ENCODE measurements at places on chromosomes 2 and 18.

GRCh38 chr2:9807056-9807455, 36.2 kb upstream of the TAF1B start:
- no peak for DNase-seq

- DNase-seq = no peak
Measured at GRCh38 chr2:94994914-94995552, 30.5 kb upstream of the MAL start.

DNA sequence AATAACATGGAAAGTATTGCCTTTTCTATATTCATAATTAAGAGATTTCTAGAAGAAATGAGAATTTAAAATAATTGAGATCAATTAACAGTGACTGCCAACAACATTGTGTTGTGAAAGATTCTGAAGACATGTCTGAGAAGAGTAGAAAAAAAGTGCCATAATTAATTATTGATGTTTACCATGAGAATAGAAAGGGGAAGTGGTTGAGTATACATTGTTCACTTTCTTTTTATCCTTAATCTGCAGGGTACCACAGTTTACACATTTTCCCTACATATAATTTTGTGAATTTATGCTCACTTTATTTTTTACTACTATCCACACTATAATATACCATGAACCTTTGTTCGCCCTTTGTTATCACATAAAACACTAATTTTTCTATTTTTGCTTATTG, 47.1 kb upstream of the UBE2E3 start:
- no peak for DNase-seq

GRCh38 chr2:33038230-33038629, 91.5 kb downstream of the LTBP1 start:
- no peak for DNase-seq

GRCh38 chr2:66432801-66433694, 1.9 kb upstream of the MEIS1 start:
- peak; percentile 88 for DNase-seq

- DNase-seq = peak; percentile 14
Measured at GRCh38 chr18:13597068-13597467, 129.3 kb downstream of the FAM210A start.

DNA sequence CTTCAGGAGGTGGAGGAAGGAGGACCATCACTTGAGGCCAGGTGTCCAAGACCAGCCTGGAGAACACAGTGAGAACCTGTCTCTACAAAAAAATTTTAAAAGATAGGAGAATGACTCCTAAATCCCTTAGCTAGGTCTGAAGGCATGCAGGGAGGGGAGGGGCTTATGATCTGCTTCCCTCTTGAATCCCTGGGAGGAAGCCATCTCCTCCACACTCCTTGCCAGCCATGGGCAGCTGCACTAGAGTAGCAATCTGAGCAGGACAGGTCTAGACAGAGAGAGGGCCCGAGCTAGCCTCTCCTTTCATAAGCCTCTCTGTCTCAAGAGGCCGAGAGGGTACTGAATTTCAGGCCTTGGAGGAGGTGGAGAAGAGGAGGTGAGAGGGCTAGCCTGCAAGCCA, 42.5 kb downstream of the DAPL1 start:
- no peak for DNase-seq

DNA sequence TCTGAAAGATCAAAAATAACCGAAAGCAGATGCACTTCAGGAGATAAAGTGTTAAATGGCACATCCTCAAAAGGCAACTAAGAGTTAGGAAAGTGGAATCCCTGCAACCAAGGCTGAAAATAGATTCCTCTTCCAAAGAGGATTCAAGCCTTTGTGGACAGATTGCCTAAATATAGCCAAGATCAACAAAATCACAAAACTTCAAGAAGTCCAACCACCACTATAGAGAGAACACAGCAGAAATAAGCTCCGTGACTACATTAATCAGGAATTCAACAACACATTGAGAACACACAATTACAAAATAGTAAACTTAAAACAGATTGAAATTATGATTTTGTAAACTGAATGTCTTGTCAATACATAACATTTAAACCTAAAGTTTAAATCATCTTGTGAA, 165.7 kb downstream of the LNPK start:
- no peak for DNase-seq

DNA sequence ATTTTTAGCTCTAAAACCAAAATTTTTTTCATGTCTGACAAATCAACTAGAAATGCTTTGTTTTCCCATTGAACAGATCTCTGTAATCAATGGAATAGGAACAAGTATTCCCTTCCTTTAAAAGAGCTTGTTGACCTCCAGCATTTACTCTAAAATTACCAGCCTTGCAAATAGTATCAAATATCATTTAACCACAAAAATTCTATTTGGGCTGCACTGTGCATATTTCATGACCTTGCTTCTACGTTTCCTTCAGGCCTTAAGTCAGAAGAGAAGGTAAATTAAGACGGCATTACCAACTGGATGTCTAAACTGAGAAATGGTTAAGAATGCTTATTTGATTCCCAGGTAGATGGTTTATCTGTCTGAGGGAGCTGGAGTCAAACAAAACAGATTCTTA, 33.3 kb upstream of the NRXN1 start:
- DNase-seq = no peak

GRCh38 chr18:9788140-9788539, 80.0 kb downstream of the RAB31 start:
- DNase-seq = no peak

- no peak for DNase-seq
Measured at GRCh38 chr2:121244616-121245015, 40.4 kb downstream of the TFCP2L1 start.

DNA sequence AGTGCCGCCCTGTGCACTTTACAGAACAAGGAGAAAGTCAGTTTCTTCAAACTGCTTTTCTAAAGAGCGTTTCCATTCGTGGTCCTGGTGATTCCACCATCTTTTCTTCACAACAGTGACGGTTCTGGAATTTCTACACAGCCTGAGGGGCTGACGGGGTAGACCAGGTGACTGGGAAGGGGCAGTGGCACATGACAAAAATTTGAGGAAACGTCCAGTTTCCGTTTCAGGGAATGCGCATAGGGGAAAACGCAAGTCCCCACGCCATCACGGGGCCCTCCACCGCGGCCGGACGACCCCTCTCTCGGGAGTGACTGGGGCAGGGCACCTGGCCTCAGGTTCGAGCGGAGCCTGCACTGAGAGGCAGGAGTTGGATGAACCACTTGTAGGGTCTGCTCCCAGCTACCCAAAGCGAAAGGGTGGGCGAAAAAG, 980 bp upstream of the SPTBN1 start:
- DNase-seq = no peak

DNA sequence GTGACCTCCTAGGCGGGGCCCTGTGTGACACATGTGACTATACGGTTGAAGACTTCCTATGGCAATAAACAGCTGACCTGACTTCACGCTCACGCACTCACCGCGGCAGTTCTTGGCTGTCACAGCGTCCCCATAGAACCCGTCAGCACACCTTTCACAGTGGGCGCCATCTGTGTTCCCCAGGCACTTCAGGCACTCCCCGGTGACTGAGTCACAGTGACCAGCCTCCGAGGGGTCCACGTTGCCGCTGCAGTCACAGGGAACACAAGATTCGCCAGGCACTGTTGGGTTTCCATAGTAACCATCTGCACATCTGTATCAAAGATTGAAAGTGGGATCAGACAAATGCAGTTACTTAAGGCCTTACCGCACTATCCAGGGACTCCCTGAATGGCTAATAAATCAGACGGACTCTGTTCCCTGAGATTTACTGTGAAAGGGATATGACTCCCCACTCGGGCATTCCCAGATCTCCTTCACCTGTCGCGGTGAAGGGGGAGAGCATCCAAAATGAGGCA, 94.5 kb downstream of the LAMA1 start:
- no peak for DNase-seq

GRCh38 chr2:12202313-12203075, 456.1 kb downstream of the LPIN1 start:
- DNase-seq = no peak

GRCh38 chr2:229586746-229587705, 127.3 kb downstream of the DNER start:
- DNase-seq = peak; percentile 88

GRCh38 chr2:70301344-70302194, at the start of gene FAM136A:
FAM136A (minus strand) TSS chr2:70302067; CDS start chr2:70302011, 56 bp downstream.
- DNase-seq = peak; percentile 67

DNA sequence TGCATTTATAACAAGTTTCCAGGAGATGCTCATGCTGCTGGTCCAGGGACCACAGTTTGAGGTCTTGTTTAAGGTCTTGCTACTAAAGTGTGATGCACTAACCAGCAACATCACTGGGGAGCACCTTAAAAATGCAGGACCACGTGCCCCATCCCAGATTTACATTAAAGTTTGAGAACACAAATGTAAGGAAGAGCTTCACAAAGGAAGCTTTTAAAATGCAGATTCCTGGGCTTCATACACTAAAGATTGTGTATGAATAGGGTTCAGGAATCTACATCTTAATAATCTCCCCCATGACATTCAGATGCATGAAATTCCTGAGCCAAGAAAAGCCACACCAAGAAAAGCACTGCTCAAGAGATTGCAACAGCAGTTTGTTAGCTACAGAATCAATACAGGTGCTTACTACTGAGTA, 235.3 kb upstream of the TANK start:
- DNase-seq = no peak

DNA sequence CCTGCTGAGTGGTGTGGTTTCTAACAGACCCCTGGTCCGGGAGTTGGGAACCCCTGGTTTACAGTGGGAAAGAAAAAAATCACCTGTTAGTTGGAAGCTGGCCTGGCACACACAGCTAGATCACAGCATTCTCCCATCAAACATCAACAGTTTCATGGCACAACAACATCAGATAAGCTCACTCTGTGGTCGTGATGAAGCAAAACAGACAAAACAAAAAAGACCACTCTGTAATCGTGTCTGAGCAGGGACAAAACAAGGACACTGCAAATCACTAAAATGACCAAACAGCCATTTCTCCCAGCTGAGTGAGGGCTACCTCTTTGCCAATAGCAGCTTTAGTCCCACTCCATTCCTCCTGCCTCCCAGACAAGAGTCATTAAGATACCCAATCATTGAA, 9.0 kb upstream of the IMPACT start:
- DNase-seq = no peak

GRCh38 chr2:204135752-204136151, 199.2 kb downstream of the ICOS start:
- DNase-seq = no peak

DNA sequence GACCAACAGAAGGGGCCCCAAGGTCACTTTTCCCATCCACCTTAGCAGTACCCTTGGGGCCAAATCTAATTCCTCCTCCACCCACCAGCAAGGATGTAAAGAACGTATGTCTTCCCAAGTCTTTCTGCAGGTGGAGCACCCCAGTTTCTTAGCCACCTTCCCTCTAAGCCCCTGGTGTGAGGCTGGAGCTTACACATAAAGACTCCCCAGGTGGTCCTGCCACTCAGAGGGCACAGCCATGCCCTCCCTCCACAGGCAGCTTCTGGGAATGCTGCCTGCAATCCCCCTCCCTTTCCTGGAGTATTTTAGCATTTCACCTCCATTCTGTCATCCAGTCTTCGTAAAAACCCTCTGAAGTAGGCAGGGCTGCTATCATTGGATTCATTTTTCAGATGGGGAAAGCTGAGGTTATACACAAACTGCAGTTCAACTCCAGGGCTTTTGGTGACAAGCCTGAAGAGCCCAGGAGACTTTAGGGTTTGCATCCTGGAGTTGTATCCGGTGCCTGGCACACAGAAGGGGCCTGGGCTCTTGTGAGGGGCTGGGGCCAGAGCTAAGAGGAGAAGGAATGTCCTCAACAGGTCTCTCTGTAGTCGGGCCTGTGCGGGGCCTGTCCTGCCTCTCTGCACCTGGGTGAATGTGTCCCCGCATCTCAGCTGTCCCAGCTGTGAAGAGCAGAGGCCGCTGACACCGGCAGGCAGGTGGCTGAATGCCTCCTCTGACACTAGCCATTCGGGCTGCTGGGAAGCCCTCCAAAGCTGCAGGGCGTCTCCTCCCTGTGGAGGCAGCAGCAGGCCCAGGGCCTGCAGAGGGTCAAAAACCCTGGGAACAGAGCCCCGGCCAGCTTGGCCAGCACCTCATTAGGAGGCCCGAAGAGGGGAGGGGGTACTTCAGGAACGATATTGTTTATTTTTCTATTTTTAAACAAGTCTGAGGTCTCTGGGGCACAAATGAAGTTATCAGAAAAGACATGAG, 27.6 kb downstream of the CIB4 start:
- no peak for DNase-seq

All from A172 (cell line).